ENCODE measurements at places on chromosomes 16 and 17.

- no peak for DNase-seq
These were observed 74.6 kb downstream of the ZNF18 start for GRCh38 chr17:11922638-11923037.

GRCh38 chr16:12009922-12010321, 33.4 kb downstream of the SNX29 start:
- no peak for DNase-seq

- no peak for DNase-seq
These were observed 47.1 kb downstream of the WSB1 start for GRCh38 chr17:27341041-27341471.

- DNase-seq = no peak
These were observed 4.1 kb upstream of the CD2BP2 start for GRCh38 chr16:30358990-30359870.

- DNase-seq = no peak
These were observed 46.6 kb upstream of the DOC2B start for GRCh38 chr17:227946-228615.

- no peak for DNase-seq
These were observed 47.9 kb downstream of the GINS3 start for GRCh38 chr16:58440131-58440530.

DNA sequence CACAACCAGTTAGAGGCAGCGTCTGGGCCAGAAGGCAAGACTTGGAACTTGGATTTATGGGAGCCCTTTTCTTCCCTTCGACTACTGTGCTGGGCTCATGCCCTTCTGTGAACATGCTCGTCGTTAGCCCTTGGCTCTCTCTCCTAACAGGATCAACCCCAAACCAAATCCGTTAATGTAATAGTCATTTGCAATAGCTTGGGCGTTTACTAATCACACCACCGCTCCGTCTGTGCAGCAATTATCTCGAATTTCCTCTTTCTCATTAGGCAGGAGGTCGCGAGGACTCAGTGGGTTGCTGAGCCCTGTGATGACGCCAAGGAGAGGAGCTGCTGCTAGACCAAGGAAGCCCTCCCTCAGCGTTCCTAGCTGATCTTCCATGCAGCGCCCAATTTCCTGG, 114.7 kb downstream of the ENGASE start:
- DNase-seq = no peak

GRCh38 chr17:50837980-50838954, 2.9 kb downstream of the WFIKKN2 start:
- no peak for DNase-seq

DNA sequence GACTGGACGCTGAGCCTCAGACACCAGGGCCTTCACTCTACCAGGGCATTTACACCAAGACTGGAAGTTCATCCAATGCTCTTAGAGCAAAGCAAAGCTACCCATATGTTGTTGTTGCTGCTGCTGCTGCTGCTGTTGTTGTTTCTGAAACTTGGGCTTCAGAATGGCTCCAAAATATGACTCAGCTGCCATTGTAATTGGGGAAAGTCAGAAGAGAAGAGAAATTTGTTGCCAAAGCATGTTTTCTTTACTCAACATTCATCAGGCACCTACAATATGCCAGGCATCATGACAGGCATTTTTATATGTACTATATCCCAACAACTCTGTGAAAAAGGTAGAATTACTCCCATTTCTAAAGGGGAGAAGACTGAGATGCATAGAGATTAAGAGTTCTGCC, 11.9 kb downstream of the KRT32 start:
- no peak for DNase-seq

- DNase-seq = no peak
These were observed 4.8 kb upstream of the ADAT1 start for GRCh38 chr16:75627851-75628250.

GRCh38 chr17:10547351-10547750, 2.1 kb downstream of the MYH2 start:
- no peak for DNase-seq

DNA sequence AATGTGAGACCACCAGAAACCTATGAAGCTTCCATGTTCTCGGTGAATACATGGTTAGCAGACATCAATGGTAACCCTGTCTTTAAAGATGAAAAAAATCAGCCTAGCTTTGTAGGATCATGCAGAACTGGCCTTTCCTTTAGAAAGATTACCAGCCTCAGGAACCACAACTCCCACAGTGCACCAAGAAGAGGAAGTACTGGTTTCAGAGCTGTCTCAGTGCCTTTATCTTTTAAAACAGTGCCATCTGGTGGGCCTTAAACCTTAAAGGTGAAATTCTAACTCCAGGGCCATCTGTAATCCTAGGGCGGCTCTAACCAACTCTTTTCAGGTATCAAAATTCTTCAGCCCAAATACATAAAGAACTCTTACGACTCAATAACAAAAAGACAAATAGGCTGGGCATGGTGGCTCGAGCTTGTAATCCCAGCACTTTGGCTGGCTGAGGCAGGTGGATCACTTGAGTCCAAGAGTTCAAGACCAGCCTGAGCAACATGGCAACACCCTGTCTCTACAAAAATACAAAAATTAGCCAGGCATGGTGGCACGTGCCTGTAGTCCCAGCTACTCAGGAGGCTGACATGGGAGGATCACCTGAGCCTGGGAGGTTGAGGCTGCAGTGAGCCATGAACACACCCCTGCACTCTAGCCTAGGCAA, 5.4 kb downstream of the ATPAF2 start:
- peak; percentile 83 for DNase-seq

DNA sequence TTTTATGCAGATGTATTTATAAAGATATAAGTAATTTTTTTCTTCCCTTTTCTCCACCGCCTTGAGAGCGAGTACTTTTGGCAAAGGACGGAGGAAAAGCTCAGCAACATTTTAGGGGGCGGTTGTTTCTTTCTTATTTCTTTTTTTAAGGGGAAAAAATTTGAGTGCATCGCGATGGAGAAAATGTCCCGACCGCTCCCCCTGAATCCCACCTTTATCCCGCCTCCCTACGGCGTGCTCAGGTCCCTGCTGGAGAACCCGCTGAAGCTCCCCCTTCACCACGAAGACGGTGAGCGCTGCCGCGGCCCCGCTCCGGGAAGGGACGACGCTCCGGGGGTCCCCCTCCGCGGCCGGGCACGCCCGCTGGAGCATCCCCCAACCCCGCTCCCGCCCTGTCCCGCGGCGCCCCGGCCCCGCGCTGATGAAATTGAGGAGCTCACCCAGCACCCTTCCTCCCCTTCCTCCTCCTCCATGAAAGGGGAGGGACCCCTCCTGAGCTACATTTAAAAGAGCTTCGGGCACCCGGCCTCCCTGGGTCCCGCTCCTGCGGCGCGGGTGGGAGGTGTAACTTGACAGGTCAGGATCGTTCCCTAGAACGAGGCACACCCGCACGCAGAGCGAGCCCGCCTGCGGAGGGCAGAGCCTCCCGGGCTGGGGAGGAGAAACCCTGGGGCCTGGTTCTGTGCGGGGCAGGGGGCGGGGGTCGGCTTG, 706 bp downstream of the HLF start:
- DNase-seq = no peak

DNA sequence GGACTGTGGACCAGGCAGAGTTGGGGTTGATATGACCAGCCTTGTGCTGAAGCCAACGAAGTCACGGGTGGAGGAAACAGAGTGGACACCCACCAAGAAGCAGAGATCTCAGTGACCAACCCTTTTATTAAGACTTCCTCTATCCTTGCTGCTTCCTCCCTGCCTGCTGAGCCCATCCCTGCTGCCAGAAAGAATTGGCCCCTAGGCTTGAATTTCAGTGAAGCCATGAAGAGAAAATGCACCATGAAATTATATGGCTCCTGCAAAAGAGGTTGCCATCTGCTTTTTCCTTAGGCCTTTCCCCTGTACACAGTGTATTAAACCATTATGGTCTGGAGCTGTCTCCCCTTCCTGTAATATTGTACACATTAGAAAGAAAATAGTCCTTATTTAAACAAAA, 246.7 kb downstream of the HS3ST3B1 start:
- no peak for DNase-seq

- no peak for DNase-seq
These were observed 35.6 kb downstream of the TMEM100 start for GRCh38 chr17:55687037-55687436.

- no peak for DNase-seq
These were observed 46.1 kb downstream of the RAB11FIP3 start for GRCh38 chr16:471353-472198.

GRCh38 chr16:70157105-70157476, 16.5 kb upstream of the CLEC18C start:
- no peak for DNase-seq

Data from hematopoietic multipotent progenitor cell treated with erythropoietin and hydrocortisone succinate and interleukin-3 and kit ligand, for 15 days (in vitro differentiated cells).